Testis (tissue), 5 donors: ENCODE measurements at places on chromosomes 7 and 10.

GRCh38 chr7:100861616-100861985 is 5.6 kb upstream of the TRIP6 start:
- no peak for DNase-seq

DNA sequence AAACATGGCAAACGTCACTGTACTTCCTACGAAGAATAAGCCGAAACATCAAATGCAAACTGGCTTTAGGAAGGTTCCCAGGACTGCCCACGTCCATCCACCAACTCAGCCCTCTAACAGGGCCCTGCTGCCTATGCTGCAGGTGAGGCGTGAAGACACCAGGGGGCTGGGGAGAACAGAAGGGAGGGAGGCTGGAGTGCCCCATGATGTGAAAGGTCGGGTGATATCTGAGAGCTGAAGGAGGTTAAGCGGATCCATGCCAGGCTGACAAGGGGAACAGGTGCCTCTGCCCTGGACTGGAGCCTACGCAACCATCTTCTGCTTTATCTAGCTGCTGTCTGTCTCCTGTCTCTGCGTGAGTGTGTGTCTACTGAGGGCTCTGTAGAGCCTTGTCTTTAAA is 40.2 kb upstream of the ATP6V0A4 start:
- no peak for DNase-seq

GRCh38 chr10:134247-135131 is 766 bp upstream of the ZMYND11 start:
- DNase-seq: peak; percentile 36

- peak; percentile 74 for DNase-seq
These were observed 10.8 kb downstream of the NEURL1 start for GRCh38 chr10:103504181-103504783.

DNA sequence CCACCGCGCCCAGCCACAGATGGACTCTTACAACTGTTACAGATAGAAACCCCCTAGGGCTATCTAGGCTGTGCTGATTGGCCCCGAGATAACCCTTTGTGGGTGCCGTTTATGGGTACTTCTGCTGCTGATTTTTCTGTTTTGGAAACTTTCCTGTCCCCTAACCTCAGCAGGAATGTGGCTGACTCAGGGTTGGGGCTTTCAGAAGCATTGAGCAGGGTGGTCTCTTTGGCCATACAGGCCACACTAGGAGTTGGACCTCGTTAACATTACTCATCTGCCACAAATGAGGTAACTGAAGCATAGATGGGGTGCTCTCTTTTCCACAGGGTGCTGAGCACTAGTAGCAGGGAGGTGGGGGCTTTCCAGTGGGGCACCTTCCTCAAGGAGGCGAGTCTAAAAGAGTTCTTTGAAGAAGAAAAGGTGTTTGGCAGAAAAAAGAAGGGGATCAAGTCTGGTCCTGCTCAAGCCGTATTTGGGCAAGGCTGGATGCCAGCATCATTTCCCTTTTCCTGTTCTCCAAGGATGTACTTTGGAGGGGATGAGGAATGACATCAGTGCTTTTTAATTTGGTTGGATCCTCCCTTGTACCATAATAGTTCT is 6.4 kb downstream of the ZSCAN25 start:
- DNase-seq: no peak

DNA sequence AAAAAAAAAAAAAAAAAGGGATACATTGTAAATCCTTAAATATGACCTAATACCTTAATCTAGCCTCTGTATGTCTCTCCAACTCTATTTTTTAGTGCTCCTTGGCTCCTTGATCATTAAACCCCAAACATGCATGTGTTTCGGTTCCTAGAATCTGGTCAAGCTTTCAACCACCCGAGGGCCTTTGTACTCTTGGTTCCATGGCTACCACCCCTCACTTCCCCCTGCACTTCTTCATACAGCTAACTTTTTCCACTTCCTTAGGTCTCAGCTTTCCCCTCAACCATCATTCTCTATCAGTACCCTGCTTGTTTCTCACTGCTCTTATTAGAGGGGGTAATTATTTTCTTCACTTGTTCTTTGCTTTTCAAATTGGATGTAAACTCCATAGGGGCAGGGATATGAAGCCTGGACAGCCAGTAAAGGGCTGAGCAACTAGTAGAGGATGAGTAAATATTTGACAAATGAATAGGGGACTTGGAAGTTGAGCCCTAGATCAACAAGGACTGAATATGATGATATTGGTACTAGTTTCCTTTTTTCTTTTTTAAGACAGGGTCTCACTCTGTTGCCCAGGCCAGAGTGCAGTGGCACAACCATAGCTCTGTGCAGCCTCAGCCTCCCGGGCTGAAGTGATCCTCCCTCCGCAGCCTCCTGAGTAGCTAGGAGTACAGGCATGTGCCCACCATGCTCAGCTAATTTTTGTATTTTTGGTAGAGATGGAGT is 4.3 kb upstream of the GDI2 start:
- DNase-seq: no peak

- no peak for DNase-seq
These were observed 81.7 kb upstream of the EFCAB10 start for GRCh38 chr7:105662998-105663397.

DNA sequence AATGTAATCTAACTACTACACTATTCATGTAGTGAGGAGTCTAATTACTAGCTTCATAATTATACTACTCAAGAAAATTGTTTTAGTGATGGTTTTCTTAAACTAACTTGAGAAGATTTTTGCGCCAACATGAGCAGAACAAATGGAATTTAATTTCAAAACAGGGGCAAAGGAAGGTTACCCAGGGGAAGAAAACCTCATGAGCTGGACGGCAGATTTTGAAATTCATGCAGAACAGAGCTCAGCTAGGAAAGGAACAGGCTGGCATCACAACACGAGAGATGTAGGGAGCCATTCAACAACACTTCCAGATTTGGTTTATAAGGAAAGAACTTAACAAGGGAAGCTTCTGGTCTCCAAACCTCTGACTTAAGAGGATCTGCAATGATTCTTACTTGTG is 235.3 kb upstream of the PRKCQ start:
- no peak for DNase-seq

DNA sequence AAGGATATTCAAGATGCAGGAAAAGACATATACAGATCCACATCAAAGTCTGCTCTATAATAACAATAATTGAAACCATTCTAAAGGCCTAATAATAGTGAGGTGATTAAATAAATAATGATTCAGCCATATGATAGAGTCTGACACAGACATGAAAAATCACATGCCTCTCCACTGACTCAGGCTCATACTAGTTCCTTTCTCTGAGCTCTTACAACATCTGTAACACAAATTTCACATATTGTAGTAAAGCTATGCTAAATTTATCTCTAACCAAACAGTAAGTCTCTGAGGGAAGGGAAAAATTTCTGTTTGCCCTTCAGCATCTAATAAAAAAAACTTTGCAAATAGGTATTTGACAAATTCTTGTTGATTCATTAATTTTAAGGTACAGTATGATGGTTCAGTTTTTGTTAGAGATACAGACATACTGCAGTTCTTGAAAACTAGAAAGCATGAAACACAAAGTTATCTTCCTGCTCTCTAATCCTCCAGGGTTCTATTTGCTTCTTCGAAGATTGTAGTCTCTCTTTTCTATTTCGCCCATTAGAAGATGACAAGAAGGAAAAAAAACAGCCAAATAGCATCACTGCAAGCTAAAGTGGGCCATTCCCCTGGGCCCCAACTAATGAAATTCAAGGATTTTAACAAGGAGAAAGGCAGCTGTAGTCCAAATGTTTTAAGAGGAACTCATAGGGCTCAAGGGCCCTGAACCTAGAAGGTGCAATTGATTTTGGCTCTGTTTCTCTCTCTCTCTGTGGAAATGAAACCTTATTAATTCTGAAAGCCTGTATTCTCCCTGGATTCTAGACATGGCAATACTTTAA is 53.9 kb downstream of the CUBN start:
- no peak for DNase-seq

- DNase-seq: no peak
These were observed 195.2 kb downstream of the DOCK4 start for GRCh38 chr7:112010994-112011393.

GRCh38 chr10:4130685-4131084 is 345.7 kb upstream of the KLF6 start:
- DNase-seq: no peak

DNA sequence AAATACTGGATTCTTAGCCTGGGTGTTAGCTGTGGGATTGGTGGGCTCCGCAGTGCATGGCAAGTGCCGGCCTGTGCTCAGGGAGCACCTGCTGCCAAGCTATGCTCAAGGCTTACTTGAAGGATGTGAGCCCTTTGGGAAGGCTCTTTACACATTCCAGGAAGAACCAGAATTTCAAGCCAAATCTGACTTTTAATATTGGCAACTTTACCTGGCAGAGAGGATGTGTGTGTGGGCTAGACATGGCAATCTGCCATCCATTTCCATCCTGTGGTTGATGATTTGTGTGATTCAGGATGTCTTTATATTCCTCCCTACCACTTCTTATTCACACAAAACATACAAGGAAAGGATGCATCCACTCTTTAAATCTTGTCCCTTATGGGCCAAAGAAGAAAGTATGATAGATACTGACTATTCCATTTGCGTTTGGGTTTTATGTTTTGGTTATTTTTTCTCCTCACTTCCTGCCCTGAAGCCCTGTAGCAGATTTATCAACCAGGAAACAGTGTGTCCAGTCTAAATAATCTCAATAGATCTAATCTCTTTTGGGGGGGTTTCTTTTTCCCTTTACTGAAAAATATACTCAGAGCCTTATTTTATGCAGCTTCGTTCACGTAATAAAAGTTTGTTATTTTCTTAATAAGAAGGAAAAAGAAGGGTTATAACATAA is 247.1 kb downstream of the COBL start:
- DNase-seq: no peak

- DNase-seq: no peak
These were observed 218.5 kb downstream of the PLXDC2 start for GRCh38 chr10:20034732-20035131.

- no peak for DNase-seq
These were observed 76.1 kb upstream of the ANK3 start for GRCh38 chr10:60465801-60466200.

- DNase-seq: no peak
These were observed 17.6 kb downstream of the CDNF start for GRCh38 chr10:14820010-14820774.

- DNase-seq: no peak
These were observed at the start of gene GRIFIN for GRCh38 chr7:2476298-2476697. TSS of gene GRIFIN (minus strand) at chr7:2476398. CDS start at chr7:2476383, 15 bp downstream.

DNA sequence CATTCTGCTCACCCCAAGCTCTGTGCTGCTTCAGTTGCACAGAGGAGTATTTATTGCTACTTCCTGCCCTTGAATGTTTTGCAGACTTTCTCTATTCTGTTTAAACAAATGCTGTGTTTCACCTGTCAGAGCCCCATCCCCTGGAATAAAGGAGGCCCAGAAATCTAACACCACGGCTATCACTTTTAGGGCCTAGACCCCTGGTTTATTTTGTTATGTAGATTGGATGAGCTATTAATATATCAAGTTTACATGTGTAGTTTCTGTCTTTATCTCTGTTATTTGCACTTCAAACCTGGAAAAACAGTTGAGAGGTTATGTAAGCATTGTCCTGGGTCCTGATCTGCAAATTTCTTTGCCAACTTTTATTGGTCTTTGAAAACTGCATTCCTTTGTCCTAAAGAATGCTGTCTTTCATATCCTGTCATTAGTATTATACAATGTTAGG is 630.1 kb downstream of the PARD3 start:
- DNase-seq: no peak

GRCh38 chr7:50679218-50680007 is 103.3 kb downstream of the GRB10 start:
- DNase-seq: no peak

DNA sequence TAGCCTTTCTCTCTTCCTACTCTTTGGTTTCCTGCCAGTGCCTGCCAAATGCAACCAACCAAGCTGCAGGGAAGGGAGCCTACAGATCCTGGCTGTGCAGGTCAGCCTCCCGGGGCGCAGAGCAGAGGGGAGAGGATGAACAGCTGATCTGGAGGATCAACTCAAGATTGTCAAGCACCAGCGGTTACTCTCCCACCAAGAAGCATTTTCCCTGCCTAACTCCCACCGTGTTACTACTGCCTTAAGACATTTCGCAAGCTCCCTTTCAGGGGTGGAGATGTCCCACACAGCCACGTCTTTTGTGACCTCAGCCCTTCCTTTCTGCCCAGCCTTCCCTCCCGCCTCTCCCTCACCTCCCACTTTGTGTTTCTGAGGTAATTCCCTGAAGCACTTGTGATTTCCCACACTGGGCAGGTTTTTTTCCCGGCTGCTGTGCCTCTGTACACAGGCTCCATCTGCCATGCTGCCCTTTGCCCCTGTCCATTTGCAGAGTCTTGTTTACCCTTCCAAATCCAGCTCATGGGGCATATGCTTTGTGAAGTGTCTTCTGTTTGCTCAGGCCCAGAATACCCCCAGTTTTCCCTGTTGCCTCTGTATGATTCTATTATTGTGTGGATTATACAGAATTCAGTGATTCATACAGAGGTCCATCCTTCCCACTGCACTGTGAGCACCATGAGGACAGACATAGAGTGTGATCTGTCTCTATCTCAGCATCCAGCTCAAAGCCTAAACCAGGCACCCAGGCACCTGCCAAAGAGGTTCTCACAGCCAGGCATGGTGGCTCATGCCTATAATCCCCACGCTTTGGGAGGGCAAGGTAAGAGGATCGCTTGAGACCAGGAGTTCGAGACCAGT is 40.9 kb upstream of the PAPSS2 start:
- DNase-seq: no peak

DNA sequence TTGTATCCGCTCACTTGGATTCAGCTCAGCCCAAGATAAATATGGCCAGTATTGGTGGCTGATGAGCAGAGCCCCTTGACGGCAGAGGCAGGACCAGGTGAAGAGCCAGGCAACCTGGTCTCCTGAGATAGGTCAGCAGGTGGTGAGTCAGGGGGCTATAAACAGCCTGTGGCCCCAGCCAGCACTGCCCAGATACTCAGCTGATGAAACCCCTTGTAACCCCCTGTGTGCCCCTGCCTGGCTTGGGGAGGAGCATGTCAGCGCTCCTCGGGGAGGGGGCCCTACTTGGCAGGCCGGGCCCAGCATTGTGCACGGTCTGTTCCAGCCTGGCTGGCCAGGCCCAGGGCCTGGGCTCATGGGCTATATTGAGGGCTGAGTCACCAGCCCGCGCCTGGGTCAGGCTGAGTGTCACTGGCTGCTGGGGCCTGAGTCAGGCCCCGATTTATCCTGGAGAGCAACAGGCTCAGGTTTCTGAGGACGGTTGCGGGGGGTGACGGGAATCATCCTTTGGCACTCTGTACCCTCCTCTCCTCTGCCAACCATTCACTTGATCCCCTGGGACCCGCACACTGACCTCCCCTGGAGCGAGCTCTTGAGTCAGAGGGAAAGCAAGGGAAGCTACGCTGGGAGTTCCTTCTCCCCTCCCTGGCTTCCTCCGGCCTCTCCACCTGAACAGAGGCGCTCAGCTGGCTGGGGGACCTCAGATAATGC is 2.8 kb upstream of the FLNC start:
- no peak for DNase-seq

DNA sequence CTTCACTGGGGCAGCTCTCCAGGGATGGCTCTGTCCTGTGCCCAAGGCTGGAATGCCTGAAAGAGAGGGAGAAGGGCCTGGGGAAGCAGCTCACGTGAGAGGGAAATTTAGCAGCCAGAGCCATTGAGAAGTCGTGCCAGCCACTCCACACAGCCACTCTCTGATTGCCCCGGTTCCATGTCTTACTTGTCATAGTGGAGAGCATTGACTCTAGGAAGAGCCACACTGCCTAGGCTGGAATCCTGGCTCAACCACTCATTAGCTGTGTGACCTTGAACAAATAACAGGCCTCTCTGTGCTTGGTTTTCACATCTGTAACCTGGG is 728.0 kb downstream of the PARD3 start:
- no peak for DNase-seq

- DNase-seq: no peak
These were observed 185.0 kb upstream of the COBL start for GRCh38 chr7:51501620-51502019.
